Adrenal gland (tissue), 19 donors: ENCODE measurements at places on chromosomes 7 and 10. TPM values are rescaled to one million over a fixed set of nuclear protein-coding genes. Genes with fewer than 3 reads are reported as not detected.

The HMX3 gene
- not detected for polyA plus RNA-seq

The PCGF6 gene
- 7.1 TPM for polyA plus RNA-seq

The NRG3 gene
- polyA plus RNA-seq = 0.47 TPM

The TUBB8 gene
- polyA plus RNA-seq = not detected

The MINPP1 gene
- 22.3 TPM for polyA plus RNA-seq

The MSS51 gene
- 3.0 TPM for polyA plus RNA-seq

The GPC2 gene
- polyA plus RNA-seq = 0.05 TPM

The C7orf57 gene
- not detected for polyA plus RNA-seq

The DPP6 gene
- polyA plus RNA-seq = 1.3 TPM

The SMO gene
- 2.5 TPM for polyA plus RNA-seq

The MGMT gene
- 15.4 TPM for polyA plus RNA-seq

The EXOSC1 gene
- 38.5 TPM for polyA plus RNA-seq

The ZPBP gene
- not detected for polyA plus RNA-seq

The BMPR1A gene
- polyA plus RNA-seq = 22.3 TPM

The TAS2R5 gene
- polyA plus RNA-seq = 0.31 TPM

The WAC gene
- 143 TPM for polyA plus RNA-seq

The AMPH gene
- 0.91 TPM for polyA plus RNA-seq

The SLC35B4 gene
- 28.2 TPM for polyA plus RNA-seq

The STEAP1B gene
- 0.40 TPM for polyA plus RNA-seq

The ASIC3 gene
- 10.0 TPM for polyA plus RNA-seq

The ADIRF gene
- polyA plus RNA-seq = 52.2 TPM

The OR2AE1 gene
- polyA plus RNA-seq = not detected

The SERPINE1 gene
- polyA plus RNA-seq = 9.1 TPM

The OPN4 gene
- 0.30 TPM for polyA plus RNA-seq

The PRSS1 gene
- not detected for polyA plus RNA-seq

The MMD2 gene
- not detected for polyA plus RNA-seq

The AKR1D1 gene
- polyA plus RNA-seq = 0.31 TPM

The TBX20 gene
- polyA plus RNA-seq = 1.5 TPM

The MASTL gene
- 3.7 TPM for polyA plus RNA-seq
